ENCODE measurements at places on chromosomes 3 and 15. TPM values are rescaled to one million over a fixed set of nuclear protein-coding genes. Genes with fewer than 3 reads are reported as not detected.

- DNase-seq, result no peak
Observed at GRCh38 chr15:41950489-41950888, 21.9 kb downstream of the EHD4 start.

DNA sequence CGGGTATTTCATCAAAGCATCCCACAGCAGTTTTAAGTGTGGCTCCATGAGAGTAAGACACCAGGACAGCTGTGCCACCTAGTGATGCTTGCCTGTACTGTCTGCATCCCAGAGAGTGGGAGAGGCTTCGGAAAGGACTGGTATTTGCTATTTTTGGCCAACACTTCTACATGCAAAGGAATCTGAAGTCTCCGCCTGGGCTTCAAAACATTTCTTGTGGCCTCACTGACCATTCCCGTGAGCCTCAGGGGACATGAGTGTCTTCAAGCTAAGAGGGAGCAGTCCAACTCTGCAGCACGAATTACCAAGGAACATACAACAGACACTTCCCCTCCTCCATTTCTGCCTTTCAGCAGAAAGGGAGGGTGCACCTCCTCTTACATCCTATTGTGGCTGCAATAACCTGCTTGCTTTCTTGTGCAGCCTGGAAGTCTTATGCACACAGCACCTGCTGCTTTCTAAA lies 177.5 kb downstream of the RORA start:
- no peak for DNase-seq

GRCh38 chr15:92666780-92667179 lies 11.2 kb upstream of the FAM174B start:
- DNase-seq, result no peak

The OCA2 gene
- not detected for total RNA-seq

Measured in pancreas (tissue), 10 donors.